ENCODE measurements at places on chromosomes 7 and 10.

- DNase-seq = peak; percentile 64
Measured at GRCh38 chr7:100400656-100401055, 27.4 kb downstream of the PILRA start.

- no peak for DNase-seq
Measured at GRCh38 chr10:44516891-44517290, 132.0 kb upstream of the CXCL12 start.

- DNase-seq = no peak
Measured at GRCh38 chr7:46651561-46652088, 730.6 kb upstream of the IGFBP3 start.

DNA sequence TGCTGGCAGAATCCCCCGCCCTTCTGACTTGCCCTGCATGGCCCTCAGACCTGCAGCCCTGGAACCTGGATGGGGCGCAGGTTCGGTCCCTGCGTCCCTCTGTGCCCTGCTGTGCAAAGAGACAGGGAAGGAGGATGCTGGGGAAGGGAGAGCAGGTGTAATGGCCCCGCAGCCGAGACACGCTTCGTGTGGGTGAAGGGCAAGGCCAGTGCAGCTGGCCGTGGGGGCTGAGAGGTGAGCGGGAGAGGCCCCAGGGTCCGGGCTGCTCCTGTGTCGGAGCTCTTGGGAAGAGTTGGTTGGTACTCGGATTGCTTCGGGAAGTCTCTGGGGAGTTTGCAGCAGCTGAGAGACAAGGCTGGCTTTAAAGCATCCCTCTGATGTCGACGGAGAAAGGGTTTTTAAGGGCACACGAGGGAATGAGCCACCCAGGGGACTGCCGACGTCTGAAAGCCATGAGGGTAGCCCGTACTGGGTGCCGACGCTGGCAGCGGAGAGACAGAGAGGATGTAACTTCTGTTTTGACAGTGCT, 6.5 kb downstream of the ELFN1 start:
- DNase-seq = no peak

DNA sequence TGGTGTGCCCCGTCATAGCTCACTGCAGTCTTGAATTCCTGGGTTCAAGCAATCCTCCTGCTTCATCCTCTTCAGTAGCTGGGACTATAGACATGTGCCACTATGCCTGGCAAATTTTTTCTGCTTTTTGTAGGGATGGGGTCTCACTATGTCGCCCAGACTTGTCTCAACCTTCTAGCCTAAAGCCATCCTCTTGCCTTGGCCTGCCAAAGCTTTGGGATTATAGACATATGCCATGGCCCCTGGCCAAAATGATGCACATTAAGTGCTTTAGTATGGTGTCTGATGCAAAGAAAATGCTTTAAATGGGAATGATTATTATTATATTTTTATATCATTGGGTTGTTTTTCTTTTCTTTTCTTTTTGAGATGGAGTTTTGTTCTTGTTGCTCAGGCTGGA, 33.2 kb upstream of the VCL start:
- no peak for DNase-seq

GRCh38 chr7:6271060-6271658, 1.3 kb downstream of the CYTH3 start:
- no peak for DNase-seq

- peak; percentile 74 for DNase-seq
Measured at GRCh38 chr7:6636741-6637543, at the start of gene ZNF316. ZNF316 (plus strand) TSS chr7:6637318; CDS start chr7:6642410, 5,092 bp downstream.

DNA sequence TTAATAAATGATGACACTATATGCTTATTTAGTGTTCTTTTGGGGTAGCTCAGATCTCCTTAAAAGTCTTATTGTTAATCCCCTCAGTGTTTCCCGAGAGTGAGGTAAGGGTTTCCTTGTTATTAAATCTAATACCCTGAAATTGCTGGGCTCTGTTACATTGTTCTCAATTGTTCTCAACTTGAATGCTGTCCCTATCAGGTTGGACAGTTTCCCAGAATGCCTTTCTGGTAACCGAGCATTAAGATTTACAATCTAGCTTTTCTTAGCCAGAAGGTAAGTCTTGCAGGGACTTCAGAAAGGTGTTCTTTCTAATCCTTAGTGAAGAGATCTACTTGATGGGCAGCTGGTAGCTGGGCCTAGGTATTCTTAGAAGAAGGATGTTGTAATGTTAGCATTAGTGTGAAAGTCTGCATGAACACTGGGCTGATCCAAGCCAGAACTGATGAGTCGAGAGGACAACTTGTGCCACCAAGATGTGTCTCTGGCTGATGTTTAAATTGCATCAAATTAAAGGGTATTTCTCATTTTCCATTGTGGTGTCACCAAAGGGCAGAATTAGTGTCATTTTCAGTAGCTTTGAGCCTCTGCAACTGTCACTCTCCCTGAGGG, 89.9 kb downstream of the SND1 start:
- no peak for DNase-seq

GRCh38 chr7:157703534-157704195, 366.9 kb downstream of the DNAJB6 start:
- no peak for DNase-seq

DNA sequence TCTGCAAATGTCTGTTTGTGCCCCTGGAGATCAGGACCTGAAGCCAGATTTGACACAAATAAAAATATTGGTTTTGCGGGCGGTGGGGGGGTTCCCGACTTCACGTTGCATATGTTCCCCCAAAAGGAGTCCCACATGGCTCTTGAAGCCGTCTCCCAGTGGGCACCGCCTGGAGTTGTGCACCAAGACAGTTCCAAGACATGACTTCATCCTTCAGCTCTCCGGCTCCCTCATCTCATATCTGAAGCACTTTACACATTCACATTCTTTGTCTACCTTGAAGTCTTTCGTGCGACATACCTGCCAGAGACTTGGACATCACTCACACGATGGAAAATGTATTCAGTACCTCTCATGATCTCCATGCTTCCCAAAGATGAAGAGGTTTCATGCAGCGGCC, 362.8 kb upstream of the FOXK1 start:
- DNase-seq = no peak

DNA sequence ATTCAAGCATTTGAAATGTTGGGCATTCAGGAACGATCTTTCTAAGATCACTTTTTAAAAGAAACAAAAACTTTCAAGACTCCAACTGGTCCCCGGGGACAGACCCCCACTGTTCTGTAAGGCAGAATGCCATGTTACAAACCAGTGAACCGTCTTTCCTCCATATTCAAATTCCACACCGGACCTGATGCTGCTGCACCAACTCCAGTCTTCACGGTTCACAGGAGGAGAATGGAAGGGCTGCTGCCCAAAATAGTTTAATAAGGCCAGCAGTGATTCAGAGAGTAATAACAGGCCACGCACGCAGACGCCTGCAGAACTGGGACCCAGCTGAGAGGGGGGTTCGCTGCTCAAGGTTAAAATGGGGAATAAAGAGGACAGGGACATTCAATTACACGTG, 47.2 kb downstream of the OSBPL3 start:
- DNase-seq = peak; percentile 87

- no peak for DNase-seq
Measured at GRCh38 chr7:711922-712380, 14.5 kb upstream of the DNAAF5 start.

GRCh38 chr7:151277631-151278030, 29.1 kb upstream of the SMARCD3 start:
- DNase-seq = no peak

- no peak for DNase-seq
Measured at GRCh38 chr7:156747718-156748117, 107.1 kb downstream of the RNF32 start.

GRCh38 chr7:106069471-106070200, 42.5 kb downstream of the SYPL1 start:
- DNase-seq = no peak

GRCh38 chr7:75650681-75651080, 88.1 kb downstream of the HIP1 start:
- no peak for DNase-seq

DNA sequence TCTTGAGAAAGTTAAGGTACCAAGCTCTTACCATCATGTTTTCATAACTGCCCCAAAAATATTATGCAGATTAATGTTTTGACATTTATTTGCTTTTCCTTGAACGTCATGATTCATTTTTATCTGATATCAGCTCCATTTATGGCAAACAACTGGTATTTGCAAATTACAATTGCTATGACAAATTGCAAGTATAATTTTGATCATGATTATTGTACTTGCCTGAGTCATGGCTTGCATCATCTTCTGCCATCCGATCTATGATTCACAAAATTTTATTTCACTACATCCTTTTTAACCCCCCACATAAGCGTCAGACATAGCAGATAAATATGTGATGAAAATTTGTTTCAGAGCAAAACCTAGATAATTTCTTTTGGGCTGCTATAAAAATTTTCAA, 155.0 kb downstream of the STK31 start:
- no peak for DNase-seq

DNA sequence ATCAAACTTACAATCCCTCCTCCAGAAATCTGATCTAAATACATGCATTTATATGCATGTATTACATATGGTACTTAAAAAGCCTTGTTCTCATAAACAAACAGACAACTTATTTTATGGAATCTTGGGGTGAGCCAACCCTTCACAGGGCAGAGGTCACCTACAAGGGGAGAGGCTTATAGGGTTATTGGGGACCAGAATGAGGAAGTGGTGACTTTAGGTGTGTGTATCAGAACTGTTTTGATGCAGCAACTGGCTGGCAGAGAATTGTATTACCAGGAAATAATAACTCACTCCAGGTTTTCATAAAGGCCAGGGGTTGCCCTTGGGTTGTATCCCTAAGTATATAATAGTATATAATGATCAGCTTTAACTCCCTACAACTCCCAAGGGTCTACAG, 91.1 kb downstream of the SVIL start:
- DNase-seq = peak; percentile 3

- no peak for DNase-seq
Measured at GRCh38 chr7:128081808-128082207, 50.6 kb upstream of the LRRC4 start.

DNA sequence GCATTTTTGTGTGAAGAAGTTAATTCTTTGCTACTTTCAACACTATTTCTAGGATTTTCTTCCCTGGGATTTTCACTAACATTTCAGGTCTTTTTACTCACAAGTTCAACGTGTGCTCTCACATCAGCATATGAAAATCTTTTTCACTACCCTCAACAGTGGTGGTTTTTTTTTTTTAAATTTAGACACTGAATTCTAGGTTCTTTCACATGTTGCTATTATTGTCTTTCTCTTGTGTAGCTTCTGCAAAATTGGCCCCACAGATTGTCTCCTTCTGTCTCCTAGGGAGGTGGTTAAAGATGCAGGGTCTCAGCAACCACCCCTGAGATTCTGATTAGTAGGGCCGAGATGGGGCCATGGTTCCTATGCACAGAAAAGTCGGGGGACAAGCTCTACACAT, 165.0 kb upstream of the GPR26 start:
- no peak for DNase-seq

DNA sequence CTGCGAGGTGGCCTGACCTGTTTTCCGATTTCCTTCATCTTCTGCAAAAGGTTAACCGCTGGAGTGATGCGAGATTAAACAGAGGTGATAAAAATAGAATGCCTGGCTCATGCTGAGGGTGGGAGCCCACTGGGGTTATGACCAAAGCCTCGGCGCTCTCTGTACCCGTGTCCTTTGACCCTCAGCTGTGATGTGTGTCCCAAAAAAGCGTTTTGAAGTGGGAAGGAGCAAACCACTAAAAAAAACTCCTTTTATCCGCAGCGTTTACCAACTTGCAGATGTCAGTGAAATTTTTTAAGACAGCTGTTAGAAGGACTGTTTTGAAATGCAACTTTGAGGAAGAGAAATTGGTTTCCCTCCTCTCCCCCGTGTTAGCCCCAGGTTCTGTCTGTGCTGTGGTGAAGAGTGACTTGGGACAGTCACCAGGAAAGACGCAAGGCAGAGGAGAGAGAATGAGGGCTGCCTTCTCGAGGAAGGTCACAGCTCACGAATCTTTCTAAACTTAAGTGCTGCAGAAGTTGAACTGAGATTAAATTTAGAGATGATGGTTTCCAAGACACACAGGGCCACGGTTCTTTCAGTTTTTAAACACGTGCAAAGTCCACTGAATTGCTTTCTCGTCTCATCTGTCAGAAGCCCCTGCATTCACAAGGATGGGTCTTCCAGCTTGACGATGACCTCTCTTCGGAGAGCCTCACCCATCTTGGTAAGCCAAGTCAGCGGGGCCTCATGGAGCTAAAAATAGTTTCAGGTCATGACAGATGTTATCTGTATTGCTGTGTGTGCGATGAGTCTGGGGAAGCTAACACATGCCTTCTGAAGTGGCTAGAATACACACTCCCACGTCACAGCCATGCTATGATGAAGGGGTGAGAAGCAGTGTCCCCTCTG, 27.6 kb downstream of the AMZ1 start:
- peak; percentile 36 for DNase-seq

DNA sequence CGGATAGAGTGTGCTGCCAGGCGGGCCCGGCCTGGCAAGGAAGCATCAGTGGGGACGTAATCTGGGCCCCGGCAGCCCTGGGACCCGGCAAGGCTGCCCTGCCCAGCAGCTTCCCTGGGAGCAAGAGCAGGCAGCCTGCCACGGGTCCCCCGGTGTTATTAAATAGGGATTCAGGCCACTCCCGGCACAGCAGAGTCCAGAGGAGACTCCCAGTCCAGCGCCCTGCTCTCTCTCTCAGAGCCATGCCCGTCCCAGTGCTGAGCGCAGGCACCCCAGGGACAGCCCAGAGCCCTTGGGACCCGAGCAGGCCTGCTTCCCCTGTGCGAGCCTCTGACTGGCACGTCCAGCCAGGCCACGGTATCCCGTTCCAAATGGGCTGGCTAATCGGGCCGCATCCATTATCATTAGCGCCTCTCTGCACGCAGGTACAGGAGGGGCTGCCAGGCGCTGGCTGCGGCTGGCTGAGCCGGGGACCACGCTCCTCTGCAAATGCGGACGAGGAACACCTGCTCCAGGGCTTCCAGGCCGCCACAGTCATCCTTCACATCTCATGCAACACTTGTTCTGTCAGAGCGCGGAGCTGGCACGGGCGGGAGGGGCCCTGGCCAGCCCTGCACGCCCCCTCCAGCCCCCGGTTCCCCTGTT, 344.2 kb upstream of the MKI67 start:
- no peak for DNase-seq

DNA sequence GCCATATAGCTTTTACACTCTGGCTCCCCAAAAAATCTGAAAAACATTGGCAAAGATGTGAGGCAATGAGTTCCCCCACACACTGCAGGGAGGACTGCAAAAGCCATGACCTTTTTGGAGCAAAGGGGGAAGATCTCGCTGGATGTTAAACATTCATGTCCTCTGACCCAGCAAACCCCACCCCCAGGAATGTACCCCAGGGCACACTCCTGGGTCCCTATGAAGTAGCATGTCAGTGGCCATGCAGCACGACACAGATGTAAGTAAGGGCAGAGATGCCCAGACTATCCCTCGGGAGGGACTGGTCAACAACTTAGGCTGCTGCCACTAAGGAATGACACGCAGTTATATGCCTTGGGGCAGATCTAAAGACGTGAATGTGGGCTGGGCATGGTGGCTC, 100.6 kb downstream of the DLG5 start:
- no peak for DNase-seq
